G401 (cell line): ENCODE measurements at places on chromosomes 16 and 17. TPM values are rescaled to one million over a fixed set of nuclear protein-coding genes. Genes with fewer than 3 reads are reported as not detected.

Gene TRIM65
- 37.5 and 41.7 TPM in 2 replicates for total RNA-seq

- DNase-seq, result no peak
Observed at GRCh38 chr16:6977291-6977690, 355.4 kb upstream of the RBFOX1 start.

GRCh38 chr17:20234276-20234675, 225.1 kb downstream of the SPECC1 start:
- no peak for DNase-seq

DNA sequence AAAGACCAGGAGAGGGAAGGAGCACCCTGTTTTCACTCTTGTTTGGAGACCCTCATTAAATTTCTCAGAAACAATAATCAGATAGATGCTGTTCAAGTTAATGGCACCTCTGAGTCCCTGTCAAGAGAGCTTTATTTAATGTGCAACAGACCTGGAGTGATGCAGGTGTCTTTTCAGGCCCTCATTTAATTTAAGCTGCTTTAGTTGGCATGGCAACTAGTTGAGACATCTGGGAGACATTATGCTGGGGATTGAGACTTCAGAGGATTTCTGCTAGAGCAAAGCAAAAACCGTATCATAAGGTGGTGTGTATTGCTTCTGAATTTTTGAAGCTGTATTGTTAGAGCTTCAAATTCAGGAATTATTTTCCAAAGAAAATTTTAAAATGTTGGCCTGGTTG, 108.5 kb downstream of the NLK start:
- DNase-seq, result no peak

- no peak for DNase-seq
Observed at GRCh38 chr17:17711641-17712162, 30.4 kb downstream of the RAI1 start.

DNA sequence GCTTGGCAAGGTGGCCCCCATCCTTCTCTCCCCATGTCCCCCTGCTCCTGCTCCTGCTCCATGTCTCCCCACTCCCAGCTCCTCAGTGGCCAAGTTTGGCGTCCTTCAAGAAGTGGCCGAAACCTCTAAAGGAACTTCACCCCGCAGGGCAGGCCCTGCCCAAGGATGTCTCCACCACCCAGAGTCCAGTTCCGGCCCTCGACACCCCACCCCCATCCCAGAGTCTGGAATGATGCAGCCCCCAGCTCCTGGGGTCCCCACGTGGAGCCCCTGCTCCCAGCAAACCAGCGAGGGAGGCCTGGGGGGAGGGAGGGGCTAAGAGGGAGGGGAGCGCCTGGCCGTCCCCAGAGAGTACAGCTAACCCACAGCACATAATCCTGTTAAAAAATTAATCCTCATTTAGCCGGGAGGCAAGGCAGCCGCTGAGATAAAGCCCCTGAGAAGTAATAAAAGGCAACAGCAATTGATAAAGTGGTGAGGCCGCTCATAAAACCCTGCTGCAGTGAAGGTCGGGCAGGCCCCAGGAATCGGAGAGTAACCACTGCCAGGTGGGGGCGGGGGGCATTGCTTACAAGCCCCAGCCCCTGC, 9.9 kb upstream of the ENPP7 start:
- no peak for DNase-seq

Gene ATP1B2
- not detected in 2 replicates for total RNA-seq

Gene HBA2
- total RNA-seq, result not detected in 2 replicates

GRCh38 chr16:3182608-3183444, 5.2 kb upstream of the OR1F1 start:
- peak; percentile 54 for DNase-seq

DNA sequence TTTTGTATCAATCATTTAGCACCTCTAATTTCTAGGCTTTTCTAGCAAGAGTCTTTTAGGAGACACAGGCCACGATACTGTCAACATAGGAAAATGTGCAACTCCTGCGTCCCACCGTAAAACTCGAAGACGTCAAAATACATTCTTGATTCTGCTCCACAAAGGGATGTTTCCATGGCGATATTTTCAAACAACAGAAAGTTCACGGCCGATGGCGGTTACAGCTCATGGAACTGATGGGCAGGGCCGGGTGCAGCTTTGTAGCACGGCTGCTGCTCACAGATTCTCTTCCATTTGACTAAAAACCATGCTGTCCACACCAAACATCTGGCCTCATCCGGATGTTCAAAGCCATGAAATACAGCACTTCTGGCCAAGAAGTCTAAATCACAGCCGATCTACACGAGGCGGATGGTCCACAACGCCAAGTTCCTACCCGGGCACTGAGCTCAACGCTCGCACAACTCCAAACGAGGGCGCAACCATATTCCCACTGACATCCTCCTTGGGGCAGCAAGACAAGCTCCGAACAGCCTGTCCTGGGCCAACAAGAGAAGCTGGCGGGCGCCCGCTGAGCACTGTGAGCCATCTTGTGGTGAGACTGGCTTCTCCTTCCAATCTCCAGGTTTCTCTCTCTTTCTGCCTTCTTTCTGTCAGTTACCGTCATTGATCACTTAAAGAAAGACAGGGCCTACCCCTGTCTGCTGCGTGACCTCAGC, 79.8 kb downstream of the ZNF778 start:
- no peak for DNase-seq

DNA sequence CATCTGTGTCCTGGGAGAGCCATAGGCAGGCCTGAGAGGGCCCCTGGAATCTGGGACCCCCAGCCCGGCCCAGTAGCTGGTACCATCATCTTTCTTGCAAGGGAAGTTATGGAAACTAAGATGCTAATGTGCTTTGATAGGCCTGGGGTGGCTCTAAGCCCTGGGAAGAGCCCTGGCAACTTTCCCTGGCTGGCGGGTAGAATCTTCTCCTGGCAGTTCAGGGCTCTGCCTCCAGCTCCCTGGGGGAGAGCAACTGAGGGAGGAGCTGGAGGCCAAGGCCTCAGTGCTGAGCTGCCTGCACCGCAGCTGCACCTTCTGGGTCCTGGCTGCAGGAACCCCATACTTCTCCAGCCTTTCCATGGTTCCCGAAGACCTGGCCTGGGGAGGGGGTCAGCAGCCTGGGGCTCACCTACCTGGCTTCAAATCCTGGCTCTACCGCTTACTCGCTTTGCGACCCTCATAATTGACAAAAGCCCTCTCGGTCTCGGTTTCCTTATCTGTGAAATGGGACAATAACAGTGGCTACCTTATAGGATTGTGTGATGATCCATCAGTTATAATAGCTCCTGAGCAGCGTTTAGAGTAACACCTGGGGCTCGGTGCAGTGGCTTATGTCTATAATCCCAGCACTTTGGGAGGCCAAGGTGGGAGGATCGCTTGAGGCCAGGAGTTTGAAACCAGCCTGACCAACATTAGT, 333.7 kb downstream of the SEC14L1 start:
- DNase-seq, result peak; percentile 68

DNA sequence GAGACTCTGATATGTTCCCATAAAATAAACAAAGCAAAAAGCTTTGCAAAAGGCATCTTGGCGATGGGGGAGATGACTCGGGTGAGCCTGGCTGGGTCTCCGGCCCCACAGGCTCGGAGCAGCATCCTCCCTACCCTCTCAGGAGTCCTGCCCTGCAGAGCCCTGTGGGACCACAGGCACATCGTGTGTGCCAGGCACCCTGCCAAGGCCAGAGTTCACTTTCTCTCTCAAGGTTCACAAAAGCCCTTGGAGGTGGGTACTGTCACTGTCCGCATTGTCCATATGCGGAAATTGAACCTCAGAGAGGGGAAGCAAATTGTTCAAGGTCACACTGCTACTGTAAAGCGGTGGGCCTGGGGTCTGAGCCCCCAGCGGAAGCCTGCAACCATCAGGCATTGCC, 48.5 kb downstream of the CRISPLD2 start:
- DNase-seq, result no peak

DNA sequence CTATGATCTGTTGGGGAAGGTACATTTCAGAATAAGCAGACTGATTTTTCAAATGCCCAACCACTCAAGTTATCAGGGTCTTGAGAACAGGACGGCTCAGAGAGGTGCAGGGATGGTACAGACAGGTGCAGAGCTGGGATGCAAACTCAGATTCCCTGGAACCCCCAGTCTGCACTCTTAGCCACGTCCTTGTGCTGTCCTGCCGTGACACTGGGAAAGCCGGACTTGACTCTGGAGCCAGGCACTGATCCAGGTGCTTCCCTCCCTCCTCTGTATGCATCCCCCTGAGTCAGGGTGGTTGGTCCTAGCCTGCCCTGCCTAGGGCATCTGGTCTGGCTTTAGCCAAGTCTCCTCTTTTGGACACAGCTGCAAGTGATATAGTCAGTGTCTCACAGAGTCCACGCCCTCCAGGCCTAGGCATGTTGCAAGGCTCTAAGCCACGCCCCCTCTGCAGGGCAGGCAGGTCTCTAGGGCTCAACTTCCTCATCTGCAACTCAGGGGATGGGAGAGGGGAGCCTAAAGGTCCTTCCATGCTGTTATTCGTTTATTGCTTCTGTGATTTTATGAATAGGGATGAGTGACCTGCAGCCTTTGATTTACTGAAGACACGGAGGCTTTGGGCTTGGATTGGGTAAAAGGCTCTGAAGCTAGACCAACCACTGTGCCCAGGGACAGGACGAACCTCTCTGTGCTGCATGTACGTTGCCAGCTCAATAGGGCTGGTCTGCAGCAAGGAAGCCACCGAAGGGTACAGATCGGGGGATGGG, 97.3 kb downstream of the SDK2 start:
- DNase-seq, result no peak

Gene SBK1
- 3.4 and 4.7 TPM in 2 replicates for total RNA-seq

GRCh38 chr17:6755731-6756184, at the start of gene XAF1:
Gene XAF1 (plus strand): TSS chr17:6756046. CDS start chr17:6756079, 33 bp downstream.
- no peak for DNase-seq

Gene PDILT
- total RNA-seq, result not detected in 2 replicates

Gene PRKCB
- not detected in 2 replicates for total RNA-seq
